ENCODE measurements at places on chromosomes 3 and 15.

DNA sequence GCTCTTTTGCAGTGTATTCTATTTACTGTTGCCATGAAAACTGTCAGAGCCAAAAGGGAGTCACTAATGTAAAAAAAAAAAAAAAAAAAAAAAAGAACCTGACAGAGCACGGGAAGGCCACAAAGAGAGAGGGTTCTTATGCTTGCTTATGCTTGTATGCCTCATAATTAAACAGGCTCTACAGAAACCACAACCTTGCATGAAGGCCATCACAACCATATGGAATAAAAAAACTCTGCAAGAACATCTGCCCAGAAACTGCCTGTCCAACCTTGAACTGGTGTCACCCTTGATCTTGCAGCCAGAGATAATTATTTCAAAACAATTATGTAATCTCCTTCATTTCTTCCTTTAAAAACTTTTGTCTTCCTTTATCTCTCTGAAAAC is 50.1 kb downstream of the CFAP20DC start:
- DNase-seq: no peak

GRCh38 chr3:177137774-177138705 is 59.2 kb downstream of the TBL1XR1 start:
- DNase-seq: no peak

- no peak for DNase-seq
Observed at GRCh38 chr3:107942951-107943749, 147.7 kb downstream of the CD47 start.

DNA sequence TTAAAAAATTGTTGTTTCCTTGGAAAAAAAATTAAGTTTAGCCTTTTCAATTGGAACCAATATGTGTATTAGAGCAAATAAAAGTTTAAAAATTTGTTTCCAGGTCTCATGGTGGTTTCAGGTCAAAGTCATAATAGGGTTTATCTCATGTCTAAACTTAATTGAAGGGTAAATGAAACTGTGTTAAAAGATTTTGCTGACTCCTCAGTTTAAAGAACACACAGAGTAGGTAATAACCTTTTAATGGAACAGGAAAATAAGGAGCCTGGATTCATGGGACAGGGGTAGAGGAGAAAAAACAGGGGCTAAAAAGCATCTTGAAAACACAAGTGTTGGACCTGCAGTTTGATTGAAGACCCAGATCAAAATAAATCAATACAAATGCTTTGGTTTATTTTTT is 190.6 kb downstream of the MFSD1 start:
- no peak for DNase-seq

GRCh38 chr3:153897842-153898241 is 223.3 kb upstream of the ARHGEF26 start:
- no peak for DNase-seq

GRCh38 chr15:41568350-41569017 is 9.5 kb downstream of the TYRO3 start:
- DNase-seq: no peak

DNA sequence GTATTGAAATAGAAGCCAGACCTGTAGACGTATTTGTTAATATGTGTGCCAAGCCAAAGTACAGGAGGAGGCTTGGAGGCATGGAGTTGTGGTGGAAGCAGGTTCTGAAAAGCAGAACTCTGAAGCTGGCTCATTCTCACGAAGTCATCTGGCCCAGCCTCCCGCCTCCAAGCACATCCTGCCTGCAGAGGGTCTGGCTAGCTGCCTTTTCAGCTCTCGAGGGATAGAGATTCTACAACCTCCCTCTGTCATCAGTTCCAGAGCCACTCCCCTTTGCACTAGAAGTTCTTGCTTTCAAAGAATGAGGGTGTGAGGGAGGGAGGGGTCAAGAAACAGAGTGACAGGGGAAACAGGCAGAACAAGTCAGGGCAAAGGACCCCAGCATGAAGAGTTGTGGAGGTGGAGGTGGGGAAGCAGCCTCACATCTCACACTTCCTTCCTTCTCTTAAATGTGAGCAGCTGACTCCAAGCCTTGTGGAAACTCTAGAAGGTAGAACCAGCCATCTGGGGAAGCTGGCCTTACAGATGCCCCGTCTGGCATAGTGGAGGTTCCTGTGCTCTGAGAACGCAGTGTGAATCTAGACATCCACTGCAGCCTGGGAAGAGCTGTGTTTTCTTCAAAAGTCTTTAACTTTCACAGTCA is 95.3 kb downstream of the SLC49A4 start:
- peak; percentile 60 for DNase-seq

- DNase-seq: peak; percentile 4
Observed at GRCh38 chr3:79361748-79362378, 405.9 kb downstream of the ROBO1 start.

- DNase-seq: no peak
Observed at GRCh38 chr3:141179983-141180382, 51.6 kb upstream of the PXYLP1 start.

- DNase-seq: no peak
Observed at GRCh38 chr3:77500721-77501120, 460.8 kb downstream of the ROBO2 start.

- no peak for DNase-seq
Observed at GRCh38 chr15:28937271-28937670, 51.5 kb downstream of the APBA2 start.

GRCh38 chr3:63940389-63940757 is 28.2 kb upstream of the SCAANT1 start:
- DNase-seq: no peak

DNA sequence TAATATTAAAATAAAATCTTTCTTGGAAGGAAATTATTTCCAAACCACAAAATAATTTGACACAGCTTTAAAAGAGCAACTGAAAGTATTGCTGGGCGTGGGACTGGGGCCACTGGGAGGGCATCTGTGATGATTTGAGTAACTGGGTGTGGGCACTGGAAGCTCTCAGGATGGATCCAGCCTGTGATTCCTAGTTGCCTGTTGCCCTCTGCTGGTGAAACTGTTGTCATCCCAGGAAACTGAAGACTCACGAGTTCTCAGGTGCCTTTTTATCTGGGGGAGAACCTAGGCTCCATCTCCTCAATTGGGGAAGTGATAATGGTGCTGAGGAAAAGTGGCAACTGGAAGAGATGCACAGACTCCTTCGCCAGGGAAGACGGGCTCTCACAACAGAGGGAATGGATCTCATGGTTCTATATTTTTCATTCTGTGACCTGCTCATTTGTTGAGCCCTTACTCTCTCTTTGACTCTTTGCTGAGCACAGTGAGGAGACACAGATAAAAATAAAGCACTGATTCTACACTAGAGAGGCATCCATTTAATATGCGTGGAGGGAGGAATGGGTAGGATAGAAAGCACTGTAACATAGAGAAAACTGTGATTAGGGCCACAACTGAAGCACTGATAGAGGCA is 61.6 kb downstream of the TPRG1 start:
- DNase-seq: peak; percentile 6

- DNase-seq: no peak
Observed at GRCh38 chr3:55863028-55863427, 375.9 kb upstream of the WNT5A start.

GRCh38 chr3:189307963-189308362 is 136.2 kb downstream of the TPRG1 start:
- peak; percentile 9 for DNase-seq

- DNase-seq: no peak
Observed at GRCh38 chr3:76028774-76029173, 243.4 kb upstream of the ZNF717 start.

DNA sequence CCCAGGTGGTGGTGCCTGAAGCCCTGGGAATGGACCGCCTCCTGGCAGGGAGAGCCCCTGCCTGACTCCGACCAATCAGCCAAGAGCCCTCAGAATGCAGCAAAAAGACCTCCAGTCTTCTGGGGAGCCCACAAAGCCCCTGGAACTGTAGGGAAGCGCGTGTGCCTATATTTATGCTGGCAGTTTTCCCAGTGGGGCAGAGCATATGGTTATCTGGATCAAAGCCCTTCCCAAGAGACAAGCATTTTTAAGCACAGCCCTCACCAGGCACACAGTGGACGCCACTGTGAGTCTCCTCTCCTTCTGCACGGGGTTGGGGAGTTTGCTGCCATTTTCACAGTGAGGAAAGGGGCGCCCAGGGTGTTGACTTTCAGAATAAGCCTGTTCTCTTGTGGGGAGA is 80.9 kb upstream of the RPL32 start:
- no peak for DNase-seq

GRCh38 chr3:17935222-17935621 is 192.8 kb upstream of the TBC1D5 start:
- no peak for DNase-seq

GRCh38 chr3:121661376-121661775 is 673 bp upstream of the HCLS1 start:
- no peak for DNase-seq

GRCh38 chr15:78067328-78068228 is 9.9 kb downstream of the TBC1D2B start:
- no peak for DNase-seq

DNA sequence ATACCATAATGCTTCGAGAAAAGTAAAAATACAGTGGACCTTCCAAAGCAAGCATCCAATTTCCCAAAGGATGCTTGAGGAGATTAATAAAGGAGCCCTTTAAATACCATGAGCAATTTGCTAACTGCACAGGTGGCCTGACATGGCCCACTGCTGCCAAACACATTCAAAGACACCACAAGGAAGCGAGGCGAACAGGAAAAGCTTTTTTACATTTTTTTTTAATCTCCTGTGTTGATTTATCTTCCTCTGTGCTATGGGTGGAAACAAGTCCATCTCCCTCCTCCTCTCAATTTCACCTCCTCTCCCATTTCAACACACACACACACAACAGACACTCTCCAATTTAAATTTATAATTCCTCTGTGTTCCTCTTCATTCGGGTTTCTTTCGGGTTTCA is 243.4 kb downstream of the IGSF11 start:
- DNase-seq: no peak

DNA sequence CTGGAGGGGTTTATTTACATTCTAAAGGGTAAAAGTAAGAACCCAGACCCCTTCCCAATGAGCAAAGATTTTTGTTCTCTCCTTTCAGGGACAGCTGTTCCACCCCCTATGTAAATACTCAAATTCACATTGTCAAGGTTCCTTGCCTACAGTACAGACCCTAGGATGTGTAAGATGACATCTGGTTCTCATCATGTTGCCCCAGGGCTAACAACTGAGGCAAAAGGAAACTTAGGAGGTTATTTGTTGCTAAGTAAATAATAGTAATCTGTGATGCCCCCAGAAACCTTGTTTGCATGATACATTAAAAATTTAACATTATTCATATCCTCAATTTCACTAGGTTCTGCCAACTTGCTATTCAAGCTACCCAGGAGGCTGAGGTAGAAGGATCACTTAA is 135.0 kb upstream of the CCNL1 start:
- DNase-seq: no peak

GRCh38 chr15:58393241-58393662 is 38.5 kb upstream of the LIPC start:
- DNase-seq: no peak

GRCh38 chr3:16179771-16180736 is 5.6 kb downstream of the GALNT15 start:
- no peak for DNase-seq

GRCh38 chr3:144141496-144141895 is 169.9 kb downstream of the DIPK2A start:
- no peak for DNase-seq

- no peak for DNase-seq
Observed at GRCh38 chr3:105285653-105286241, 81.0 kb upstream of the ALCAM start.

DNA sequence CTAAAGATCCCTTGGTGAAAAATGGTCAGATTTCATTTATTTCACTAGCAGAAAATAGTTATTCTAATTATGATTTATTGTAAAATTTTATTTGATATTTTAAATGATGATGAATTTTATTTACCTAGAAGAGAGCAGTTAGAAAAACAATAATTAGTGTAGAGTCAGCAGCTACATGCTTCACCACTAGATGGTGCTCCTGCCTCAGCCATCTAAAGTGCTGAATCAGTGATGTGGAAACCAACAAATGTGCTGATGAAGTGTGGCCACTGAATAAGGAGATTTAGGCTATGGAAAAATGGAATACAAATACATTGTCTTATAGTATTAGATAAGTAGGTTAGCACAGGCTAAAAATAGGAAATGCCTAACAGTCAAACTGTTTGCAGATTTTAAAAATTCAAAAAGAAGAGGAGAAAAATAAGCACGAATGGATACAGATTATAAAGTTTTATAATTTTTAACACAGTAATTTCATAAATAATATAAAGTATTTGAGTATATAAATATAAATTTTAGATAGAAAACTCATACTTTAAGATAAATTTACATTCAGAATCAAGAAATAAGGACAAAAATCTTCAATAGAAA is 109.8 kb downstream of the PPP2R3A start:
- DNase-seq: peak; percentile 35

DNA sequence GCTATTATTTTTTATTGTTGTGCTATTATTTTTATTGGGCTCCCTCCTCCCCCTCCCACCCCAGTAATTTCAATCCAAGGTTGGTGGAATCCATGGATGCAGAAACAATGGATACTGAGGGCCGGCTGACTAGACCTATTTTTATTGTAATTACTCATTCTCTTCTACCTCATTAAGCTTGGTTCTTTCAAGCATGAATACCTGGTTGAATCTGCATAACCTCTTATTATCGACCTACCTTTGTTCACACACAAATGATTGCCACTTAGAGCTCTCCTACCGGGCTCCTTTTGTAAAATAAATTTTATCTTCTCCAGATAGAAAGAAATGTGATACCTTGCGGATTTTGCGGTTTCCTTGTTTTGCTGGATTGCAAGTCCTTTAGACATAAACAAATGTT is 31.6 kb downstream of the BTD start:
- no peak for DNase-seq

GRCh38 chr15:68148039-68148438 is 57.1 kb downstream of the CALML4 start:
- DNase-seq: no peak

- DNase-seq: no peak
Observed at GRCh38 chr15:61050844-61051568, 178.1 kb downstream of the RORA start.

- DNase-seq: no peak
Observed at GRCh38 chr3:157247391-157247790, 87.4 kb upstream of the CCNL1 start.

- DNase-seq: peak; percentile 62
Observed at GRCh38 chr15:47961401-47962090, 159.2 kb upstream of the SLC24A5 start.

GRCh38 chr15:84633311-84634227 is 20.5 kb downstream of the WDR73 start:
- peak; percentile 66 for DNase-seq

GRCh38 chr3:52531860-52532516 is 1.7 kb downstream of the NT5DC2 start:
- peak; percentile 19 for DNase-seq

DNA sequence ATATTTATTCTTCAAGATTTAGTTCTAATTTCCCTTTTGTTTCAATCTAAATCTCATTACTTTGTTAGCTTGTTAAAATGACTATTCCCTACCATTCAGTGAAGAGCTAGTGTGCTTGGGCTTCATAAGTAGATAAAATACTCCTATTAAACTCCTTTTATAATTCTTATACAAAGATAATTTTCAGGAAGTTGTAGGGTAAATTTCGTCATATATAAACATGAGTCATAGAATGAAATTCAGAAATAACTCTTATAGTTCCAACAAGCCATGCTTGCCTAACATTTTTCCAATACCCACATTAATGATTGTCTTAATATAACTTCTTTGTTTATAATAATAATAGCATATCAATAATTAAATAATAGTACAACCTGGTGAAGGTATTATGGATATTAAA is 407.3 kb downstream of the NAALADL2 start:
- no peak for DNase-seq
